ENCODE measurements at places on chromosomes 11 and 22. TPM values are rescaled to one million over a fixed set of nuclear protein-coding genes. Genes with fewer than 3 reads are reported as not detected.
A peak's percentile ranks its signal among the peaks of the same experiment; 100 is the strongest.

GRCh38 chr22:44335903-44336803 is 23.4 kb upstream of the SHISAL1 start:
- DNase-seq = no peak

GRCh38 chr22:39422101-39422500 is 22.5 kb downstream of the TAB1 start:
- DNase-seq = no peak

DNA sequence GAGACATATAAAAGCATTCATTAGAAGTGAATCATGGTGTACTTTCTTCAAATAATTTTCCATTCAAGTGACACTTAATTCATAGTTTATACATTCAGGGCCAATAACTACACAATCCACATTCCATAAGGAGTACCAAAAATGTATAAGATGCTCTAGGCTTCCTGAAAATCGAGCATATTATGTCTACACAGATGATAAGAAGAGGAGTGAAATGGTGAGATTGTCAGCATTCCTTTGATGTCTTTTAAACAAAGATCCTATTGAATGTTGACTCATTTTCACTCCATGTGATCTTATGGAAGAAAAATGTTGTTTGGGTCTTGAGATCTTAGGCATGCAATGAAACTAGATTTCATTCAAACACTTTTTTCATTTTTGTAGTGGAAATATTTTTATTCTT is 843.2 kb downstream of the KCNA4 start:
- no peak for DNase-seq

BCO2 gene
- total RNA-seq = 40.6 TPM

PKNOX2 gene
- 5.5 TPM for total RNA-seq

GALNT18 gene
- total RNA-seq = 26.8 TPM

ROBO4 gene
- total RNA-seq = 21.6 TPM

SEZ6L gene
- total RNA-seq = 0.07 TPM

DNA sequence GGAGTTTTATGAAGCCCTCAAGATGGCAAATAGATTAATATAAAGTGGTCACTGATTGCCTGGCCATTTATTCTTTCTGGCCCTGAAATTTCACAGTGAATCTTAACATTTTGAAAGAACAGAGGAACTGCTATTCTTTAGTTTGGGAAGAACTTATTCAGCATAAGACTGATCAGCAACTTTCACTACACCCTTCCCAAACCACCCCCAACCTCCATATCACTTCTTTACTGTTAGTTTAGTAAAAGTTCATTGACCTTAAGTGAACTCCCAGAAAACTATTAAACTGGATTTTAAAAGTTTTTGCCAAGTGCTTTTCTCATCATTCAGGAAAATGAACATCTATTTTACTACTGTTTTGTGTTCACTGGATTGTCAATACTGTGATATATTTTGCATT is 77.4 kb downstream of the NARS2 start:
- DNase-seq = no peak

CCDC81 gene
- total RNA-seq = not detected

SCGB1D2 gene
- not detected for total RNA-seq

DNA sequence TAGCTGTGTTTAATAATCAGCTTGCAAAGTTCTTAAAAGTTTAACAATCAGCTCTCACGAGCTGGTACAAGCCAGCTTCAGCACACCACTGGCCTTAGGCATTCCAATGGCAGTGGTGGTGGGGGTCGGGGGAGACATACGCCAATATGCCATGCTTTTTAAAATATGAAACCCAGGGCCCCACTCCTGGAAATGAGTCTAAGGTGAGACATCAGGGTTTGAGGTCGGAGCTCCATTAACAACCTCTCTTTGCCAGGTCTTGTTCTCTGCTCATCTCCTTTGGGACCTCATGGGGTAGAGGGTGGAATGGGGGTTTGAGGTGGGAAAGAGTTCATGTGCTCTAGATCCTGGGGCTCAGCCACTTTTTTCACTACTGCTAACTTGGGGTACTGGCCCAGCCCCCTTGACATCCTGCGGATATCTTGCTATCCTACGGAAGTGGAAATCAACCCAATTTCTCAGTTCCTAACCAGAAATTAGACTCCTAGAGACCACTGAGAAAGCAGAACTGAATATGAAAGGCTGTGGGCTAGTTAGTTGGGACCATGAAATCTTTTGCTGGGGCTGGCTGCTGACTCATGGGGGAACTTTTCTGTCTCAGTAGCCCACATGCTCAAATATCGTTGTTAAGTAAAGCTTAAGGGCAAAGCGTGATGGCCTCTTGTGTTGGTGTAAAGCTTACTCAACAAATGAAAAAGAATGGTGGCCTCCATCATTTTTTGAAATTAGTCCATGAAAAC is 90.1 kb downstream of the PDHX start:
- DNase-seq = no peak

GRCh38 chr11:17405232-17406005 is 17.0 kb upstream of the KCNJ11 start:
- peak; percentile 77 for DNase-seq

ART1 gene
- not detected for total RNA-seq

DNA sequence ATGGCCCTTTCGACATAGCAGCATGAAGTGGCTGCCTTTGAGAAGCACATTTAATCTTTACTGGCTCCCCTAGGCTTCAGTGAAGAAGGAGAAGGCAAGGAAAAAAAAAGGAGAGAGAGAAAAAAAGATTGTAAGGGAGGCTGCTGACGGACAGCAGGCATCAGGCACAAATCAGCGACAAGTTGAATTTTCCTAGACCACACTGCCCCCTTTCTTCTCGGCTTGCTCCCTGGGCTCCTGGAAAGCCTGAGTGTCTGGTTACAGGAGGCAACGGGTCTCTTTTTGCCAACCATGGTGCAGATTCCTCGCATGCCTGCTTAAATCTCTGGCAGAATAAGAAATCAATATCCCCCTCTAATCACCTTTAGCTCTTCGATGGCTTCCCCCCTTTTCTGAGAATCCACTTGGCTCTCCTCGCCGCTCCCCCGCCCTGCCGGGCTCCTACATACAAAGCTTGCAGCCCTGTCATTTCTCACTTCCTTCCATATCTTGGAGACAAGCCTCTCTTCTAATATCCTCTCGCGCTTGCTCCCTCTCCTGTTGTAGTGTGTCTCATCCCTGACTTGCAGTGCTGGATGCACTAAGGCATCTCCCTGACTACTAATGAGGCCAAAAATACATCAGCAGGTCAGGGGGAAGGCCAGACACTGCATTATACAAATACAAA is 14.3 kb downstream of the BLID start:
- peak; percentile 85 for DNase-seq

DNA sequence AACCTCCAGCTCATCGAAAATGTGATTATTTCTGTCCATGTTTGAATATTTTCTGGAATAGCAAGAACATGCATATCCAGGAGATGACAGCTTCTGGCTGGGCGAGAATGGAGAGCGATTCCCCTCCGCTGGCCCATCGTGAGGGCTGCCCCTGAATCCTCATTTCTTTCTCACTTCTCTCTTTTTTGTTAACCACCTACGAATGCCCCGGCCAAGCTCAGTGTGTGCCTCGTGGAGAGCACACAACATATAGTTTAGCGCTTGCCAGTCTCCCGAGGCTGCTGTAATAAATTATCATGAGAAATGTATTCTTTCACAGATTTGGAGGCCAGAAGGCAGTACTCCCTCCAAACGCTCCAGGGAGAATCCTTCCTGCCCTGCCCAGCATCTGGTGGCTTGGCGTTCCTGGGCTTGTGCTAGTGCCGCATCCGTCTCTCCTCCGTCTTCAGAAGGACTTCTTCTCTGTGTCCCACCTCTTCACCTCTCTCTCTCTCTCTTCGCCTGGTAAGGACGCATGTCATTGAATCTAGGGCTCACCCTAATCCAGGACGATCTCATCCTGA is 1306.0 kb downstream of the TBC1D22A start:
- no peak for DNase-seq

DNA sequence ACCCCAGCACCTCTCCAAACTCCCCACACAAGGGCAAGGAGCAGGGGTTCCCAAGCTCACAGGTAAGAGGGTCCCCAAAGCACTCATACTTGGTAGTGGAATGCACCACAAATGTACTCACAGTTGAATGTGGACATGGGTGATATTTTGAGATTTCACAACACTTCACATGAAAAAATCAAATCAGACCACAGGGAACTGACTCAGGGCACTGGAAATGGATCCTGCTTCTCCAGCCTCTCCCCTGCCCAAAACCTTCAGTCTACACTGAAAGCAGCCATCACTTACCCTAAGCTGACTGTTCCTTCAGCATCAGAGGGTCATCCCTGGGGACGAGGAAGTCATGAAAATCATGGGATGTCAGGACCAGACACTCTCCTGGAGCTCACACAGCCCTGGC is 40.2 kb downstream of the SCGB1A1 start:
- DNase-seq = no peak

DNA sequence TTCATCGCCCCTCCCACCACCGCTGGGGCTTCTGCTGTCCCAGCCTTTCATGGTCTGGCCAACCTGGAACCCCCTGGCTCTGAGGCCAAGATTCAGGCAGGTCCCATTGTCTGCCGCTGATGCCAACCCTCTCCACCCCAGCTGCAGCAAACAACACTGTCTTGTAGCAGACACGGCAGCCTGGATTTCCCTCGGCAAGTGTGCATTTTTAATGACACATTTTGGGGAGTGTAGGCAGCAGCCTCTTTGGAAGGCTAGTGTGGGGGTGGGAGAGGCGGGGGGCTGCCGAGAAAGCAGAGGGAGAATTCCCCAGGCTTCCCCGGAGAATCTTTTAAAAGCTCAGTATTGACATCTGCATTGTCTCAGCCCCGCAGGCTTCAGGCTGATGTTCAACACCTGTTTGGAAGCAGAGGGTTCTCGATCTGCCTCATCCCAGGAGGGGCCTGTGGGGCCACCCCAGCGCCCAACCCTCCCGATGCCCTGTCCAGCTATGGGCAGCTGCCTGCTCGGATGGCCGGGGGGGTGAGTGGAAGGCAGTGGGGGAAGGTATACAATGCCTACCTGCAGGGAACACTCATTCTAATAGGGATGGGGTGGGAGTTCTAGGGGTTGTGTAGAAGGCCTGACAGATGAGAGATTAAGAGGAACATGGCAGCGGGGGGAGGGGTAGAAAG is 41.5 kb downstream of the NECTIN1 start:
- DNase-seq = no peak

PHOX2A gene
- not detected for total RNA-seq

GRCh38 chr11:3836903-3837302 is 3.9 kb downstream of the RHOG start:
- no peak for DNase-seq

GRCh38 chr22:36471341-36471821 is 10.1 kb downstream of the TXN2 start:
- no peak for DNase-seq

- no peak for DNase-seq
Observed at GRCh38 chr11:132962041-132962440, 570.3 kb downstream of the OPCML start.

- no peak for DNase-seq
Observed at GRCh38 chr11:65917077-65917433, 1.8 kb downstream of the C11orf68 start.

PKDREJ gene
- 0.04 TPM for total RNA-seq

DNA sequence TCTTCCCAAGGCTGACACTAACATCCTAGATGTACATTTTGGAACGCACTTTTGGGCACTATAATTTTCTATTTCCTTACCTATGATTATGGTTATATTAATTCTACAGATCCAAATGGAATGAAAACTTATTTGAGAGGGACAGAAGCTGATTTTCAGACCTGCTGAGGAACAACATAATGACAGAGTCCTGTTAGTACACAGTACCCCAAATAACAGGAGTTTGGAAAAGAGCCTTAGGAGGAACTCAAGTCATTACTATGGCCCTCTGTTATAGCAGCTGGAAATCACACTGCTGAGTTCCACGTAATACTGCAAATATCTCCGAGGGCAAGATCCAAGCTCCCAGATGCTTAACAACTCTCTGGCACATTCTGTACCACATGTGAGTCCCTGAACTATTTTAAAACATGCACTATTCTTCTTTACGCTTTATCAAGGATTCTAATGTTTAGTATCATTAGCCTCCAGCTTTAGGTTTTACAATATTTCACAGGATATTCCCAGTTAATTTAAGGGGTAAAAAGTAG is 1027.7 kb upstream of the CCDC90B start:
- no peak for DNase-seq

DNA sequence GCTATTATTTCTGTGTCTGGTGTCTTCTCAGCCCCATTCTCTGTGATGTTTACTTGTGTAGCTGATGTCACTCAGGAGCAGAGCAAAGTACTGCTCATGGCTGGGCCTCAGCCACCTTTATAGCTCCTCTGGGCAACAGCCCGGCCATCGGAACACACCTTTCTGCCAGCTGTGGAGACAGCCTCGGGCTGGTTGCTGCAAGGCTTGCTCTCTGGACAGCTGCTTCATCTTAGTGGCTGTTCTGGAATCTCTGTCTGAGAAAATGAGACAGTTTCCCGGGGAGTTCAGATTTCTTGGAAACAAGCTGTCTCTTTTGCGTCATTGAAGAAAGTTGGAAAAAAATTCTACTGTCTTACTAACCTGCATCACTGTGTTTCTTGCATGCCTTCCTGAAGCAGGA is 20.0 kb downstream of the THY1 start:
- no peak for DNase-seq
